Fibroblast of skin of right biceps (primary cell): ENCODE measurements at places on chromosomes 5 and 9.
A peak's percentile ranks its signal among the peaks of the same experiment; 100 is the strongest.

GRCh38 chr9:4424891-4425290, 65.4 kb upstream of the SLC1A1 start:
- DNase-seq: no peak

GRCh38 chr5:92064993-92065392, 681.9 kb upstream of the ARRDC3 start:
- DNase-seq: no peak

DNA sequence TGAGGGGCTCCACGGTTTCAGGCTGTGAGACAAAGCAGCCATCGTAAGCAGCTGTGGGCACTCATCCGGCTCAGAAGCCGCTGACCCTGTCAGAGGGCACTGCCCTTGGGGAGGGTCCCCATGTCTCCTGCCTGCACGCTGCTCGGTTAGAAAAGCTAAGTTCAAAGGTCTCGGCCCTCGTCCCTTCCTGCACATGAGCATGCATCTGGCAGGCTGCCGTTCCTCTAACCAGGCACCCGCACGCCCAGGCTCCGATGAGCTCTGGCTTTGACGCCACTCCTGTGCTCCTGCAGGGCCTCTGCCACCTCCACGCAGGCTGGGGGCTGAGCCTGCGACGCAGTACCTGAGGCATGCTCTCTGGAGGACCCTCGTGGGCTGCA, 51.3 kb downstream of the NKD2 start:
- DNase-seq: no peak

DNA sequence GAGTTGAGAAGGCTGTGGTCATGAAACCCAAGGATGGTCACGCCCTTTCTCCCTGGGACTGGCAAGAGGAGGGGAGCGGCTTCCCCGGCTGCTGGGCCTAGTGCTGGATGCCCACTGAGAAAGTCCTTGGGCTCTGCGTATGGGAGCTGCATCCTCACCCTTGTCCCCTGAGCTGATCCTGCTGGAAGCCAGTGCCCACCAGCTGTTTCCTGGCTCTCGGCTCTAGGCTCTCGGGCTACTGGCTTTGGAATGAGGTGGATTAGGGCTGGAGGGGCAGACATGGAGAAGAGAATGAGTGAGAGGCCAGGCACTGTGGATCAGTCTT, 149.3 kb upstream of the PPP1R26 start:
- no peak for DNase-seq

- no peak for DNase-seq
Observed at GRCh38 chr9:15357050-15357653, 50.1 kb upstream of the TTC39B start.

DNA sequence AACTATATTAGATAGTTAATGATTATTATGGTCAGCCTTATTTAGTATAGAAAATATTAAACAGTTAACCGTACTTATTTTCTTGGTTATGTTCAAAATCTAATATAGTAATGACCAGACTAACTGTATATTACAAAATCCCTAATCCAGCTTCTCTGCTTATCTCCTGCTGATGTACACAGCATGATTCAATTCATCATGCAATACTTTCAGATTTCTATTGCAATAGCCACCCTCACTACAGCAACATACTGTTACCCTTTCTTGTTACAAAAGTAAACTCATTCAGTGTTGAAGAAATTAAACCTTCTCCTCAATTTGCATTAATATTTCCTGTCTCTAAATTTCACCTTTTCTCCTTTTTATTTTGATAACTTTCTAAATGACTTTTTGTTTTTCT, 1375.0 kb upstream of the NUDT12 start:
- no peak for DNase-seq

- DNase-seq: peak; percentile 30
Observed at GRCh38 chr9:127336086-127336485, 60.9 kb upstream of the SLC2A8 start.

GRCh38 chr5:181149806-181150733, 2.7 kb downstream of the OR2V2 start:
- DNase-seq: no peak

- peak; percentile 64 for DNase-seq
Observed at GRCh38 chr9:80995759-80996158, 693.6 kb downstream of the TLE1 start.

DNA sequence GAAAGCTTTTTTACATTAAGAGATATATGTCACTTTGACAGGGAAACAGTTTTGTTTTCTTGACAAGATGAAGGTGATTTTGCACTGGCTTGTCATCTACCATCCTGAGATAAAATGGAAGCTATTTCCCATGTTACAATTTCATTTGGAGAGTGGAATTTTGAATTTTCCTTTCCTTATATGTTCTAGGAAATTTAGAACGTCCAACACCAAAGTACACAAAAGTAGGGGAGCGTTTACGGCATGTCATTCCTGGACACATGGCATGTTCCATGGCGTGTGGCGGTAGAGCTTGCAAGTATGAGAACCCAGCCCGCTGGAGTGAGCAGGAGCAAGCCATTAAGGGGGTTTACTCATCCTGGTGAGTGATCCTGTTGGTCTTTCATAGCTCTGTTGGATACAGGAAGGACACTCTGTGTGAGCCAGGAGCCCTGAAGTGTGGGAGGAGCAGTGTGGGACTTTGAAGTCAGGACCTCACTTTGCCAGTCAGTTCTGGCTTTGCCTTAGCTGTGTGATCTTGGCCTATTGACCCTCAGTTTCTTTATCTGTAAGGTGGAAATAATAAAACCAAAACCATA, 887 bp downstream of the PTPDC1 start:
- peak; percentile 71 for DNase-seq

GRCh38 chr9:87375397-87376073, 122.1 kb upstream of the DAPK1 start:
- peak; percentile 47 for DNase-seq

GRCh38 chr9:134233022-134233421, 68.7 kb upstream of the RNU6ATAC start:
- no peak for DNase-seq

- no peak for DNase-seq
Observed at GRCh38 chr5:43348207-43348606, 35.0 kb upstream of the HMGCS1 start.

- DNase-seq: peak; percentile 78
Observed at GRCh38 chr5:168085261-168086031, 206.0 kb upstream of the WWC1 start.

DNA sequence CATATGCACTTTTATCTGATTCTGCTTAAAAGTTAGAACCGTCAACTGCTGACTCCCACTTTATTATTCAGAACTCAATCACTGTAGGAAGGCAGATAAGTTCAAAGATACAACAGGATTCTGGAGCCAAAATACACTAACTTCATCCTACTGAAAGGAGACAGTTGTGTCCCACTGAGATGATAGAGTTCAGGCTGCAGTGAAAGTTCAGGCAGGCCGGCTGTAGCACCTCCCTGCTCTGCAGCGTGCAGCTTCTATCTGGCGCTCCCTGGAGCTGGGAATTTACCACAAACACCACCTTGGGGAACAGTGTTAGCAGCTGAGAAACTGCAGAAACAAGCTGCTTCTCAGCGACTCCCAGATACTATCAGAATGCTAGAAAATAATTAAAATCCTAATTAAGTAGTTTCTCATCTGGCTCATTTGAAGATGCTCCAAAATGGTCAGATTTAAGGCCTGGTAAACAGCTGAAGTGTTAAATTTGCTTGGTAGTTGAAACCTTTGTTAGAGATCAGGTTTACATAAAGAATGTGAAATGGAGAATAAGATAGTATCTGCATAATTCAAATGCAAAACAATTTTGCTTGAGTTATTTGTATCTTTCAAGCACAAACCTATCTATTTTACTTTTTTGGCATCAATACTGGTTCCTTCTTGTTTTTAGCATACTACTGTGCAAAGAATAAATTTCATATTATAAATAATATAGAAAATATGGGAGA, 52.3 kb upstream of the CNTLN start:
- DNase-seq: peak; percentile 33

GRCh38 chr9:23662320-23662719, 163.7 kb downstream of the ELAVL2 start:
- DNase-seq: no peak

DNA sequence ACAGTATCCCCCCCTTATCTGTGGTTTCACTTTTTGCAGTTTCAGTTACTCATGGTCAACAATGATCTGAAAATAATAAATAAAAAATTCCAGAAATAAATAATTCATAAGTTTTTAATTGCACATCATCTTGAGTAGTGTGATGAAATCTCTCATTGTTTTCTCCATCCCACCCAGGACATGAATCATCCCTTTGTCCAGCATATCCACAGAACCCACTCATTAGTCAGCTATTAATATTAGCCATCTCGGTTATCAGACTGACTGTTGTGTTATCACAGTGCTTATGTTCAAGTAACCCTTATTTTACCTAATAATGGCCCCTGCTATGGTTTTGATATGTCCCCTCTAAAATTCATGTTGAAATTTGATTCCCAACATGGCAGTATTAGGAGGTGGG, 40.7 kb downstream of the FAM114A2 start:
- DNase-seq: no peak

- DNase-seq: peak; percentile 59
Observed at GRCh38 chr9:124261736-124262648, 4.2 kb downstream of the NEK6 start.

DNA sequence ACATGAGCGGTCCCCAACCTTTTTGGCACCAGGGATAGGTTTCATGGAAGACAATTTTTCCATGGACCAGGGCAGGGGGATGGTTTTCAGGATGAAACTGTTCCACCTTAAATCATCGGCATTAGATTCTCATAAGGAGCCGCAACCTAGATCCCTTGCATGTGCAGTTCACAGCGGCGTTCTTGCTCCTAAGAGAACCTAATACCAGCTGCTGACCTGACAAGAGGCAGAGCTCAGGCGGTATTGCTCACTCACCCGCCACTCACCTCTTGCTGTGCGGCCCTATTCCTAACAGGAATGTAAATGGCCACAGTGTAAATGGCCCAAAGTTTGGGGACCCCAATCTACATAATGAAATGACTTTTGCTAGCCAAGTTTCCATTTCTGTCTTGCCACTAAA, 3.1 kb upstream of the PLIN2 start:
- no peak for DNase-seq

GRCh38 chr5:67149057-67149950, 47.3 kb downstream of the CD180 start:
- no peak for DNase-seq

DNA sequence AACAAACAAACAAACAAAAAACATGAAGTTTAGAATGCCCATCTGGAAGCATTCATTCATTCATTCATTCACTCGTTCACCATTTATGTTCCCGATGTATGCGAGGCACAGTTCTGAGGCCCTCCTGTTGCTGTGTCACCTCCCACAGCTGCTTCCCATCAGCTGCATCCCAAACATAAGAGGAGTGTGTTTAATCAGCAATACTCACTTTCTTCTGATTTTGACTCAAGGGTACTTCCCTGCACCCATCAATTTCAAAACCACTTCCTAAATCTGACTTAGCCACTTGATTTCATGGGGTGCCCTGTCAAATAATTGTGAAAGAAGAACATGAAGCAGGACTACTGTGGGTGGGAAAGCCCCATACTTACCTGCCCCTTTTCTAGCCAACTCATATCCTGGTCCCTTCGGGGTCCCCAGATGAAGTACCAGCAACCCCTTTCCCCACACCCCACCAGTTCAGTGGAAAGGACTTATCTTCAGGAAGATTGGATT, 128.0 kb upstream of the IL12B start:
- DNase-seq: no peak

DNA sequence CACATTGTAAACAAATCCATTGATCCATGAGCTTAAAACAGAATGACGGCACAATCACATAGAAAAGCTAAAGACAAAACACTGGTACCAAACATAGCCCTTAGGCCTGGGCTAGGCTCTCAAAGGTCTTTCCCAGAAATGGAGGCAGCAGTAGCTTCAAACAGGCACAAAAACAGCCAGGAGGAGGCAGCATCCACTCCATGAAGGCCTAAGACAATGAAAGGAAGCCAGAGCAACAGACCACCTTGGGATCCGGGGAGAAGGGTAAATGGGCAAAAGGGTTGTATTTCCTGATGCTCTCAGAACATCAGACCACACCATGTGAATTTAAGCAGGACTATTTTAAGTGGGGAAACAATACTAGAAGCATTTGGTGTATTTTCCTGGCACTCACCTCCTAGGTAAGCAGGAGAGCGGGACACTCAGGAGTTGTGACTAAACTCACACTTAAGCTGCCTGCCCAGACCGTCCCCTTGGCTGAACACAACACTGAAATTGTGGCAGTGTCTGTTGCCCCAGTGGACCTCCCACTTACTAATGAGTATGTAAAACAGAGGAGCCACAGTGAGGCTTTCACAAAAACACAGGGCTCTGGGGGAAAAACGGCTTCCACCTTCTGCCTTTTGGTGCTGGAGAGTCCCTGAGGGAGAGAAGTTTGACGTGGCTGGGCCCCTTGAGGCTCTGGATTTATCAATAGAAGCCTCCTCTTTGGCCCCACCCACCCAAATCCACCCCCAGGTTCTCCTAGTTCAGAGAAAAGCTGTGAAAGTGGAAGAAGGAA, 11.9 kb downstream of the GNPDA1 start:
- DNase-seq: peak; percentile 11

DNA sequence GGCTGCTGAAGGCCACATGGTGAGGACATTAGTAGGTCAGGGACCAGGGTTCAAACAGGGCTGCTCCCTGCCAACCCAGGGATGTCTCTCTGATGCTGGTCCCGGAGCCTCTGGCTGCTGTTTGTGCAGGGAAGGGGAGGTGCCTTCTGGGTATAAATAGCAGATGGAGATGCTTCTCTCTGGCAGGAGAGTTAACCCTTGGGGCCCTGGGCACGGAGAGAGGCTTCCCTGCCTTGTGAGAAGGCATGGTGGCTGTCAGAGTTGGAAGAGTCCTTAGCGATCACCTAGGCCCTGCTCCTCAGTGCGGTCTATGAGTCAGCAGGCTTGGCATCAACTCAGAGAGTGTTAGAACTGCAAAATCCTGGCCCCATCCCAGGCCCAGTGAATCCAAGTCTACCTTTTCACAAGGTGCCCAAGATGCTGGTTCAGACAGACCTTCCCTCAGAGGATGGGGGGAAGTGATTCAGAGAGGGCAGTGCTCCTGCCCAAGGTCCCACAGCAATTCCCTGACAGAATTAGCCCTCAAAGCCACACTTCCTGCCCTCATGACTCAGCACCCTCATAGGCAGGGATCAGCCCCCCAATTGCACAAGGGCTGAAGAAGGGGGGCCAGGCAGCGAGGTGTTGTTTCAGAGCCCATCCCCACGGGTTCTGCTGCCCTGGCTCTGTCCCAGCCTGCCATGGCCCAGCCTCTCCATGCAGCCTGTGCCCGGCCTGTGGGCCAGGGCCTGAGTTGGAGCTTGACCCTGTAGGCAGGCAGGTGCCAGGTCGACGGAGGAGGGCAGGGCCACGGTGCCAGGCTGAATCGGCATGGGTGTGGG, 25.6 kb downstream of the CAMK2A start:
- DNase-seq: peak; percentile 92

DNA sequence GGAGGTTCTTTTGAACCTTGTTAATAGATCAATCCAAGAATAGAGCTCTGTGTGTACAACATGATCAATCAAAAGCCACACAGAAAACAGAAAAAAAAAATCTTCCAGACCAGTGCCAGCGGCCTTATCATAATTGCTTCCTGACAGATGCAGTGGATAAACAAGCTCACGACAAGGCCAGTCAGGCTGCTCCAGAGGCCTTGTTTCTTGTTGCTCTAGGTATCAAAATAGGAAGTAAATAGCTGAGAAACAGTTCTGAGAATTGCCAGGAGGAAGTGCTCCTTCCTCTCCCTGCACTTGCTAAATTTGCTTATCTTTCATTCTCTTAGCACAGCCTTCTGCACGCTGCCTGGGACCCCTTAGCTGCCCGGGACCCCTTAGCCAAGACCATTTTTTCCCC, 199.0 kb upstream of the TARS1 start:
- DNase-seq: no peak

- DNase-seq: no peak
Observed at GRCh38 chr5:128328446-128328845, 209.6 kb downstream of the FBN2 start.
